Stomach (tissue), 19 donors: ENCODE measurements at places on chromosomes 2 and 18. TPM values are rescaled to one million over a fixed set of nuclear protein-coding genes. Genes with fewer than 3 reads are reported as not detected.

DNA sequence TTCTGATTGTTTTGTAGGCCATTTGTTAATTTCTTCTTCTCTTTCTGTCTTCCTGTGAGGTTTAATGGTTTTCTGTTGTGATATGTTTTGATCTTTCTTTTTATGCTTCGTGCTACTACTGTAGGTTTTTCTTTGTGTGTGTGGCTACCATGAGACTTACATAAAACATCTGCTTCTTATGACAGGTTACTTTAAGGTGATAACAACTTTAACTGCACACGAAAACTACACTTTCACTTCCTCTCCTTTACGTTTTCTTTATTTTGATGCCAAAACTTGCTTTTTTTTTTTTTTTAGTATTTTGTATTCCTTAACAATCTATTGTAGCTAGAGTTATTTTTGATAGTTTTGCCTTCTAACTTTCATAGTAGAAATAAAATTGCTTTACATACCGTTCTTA is 691.3 kb downstream of the TSN start:
- no peaks in the 10 kb centered on the region for H3K27me3 ChIP-seq
- H3K27ac ChIP-seq = no peak overlapping the region
- H3K4me3 ChIP-seq = no peak overlapping the region
- no peaks in the 10 kb centered on the region for H3K4me1 ChIP-seq
- no peak for DNase-seq

Gene CCDC150
- total RNA-seq = 7.1 TPM

Gene CPO
- not detected for total RNA-seq

DNA sequence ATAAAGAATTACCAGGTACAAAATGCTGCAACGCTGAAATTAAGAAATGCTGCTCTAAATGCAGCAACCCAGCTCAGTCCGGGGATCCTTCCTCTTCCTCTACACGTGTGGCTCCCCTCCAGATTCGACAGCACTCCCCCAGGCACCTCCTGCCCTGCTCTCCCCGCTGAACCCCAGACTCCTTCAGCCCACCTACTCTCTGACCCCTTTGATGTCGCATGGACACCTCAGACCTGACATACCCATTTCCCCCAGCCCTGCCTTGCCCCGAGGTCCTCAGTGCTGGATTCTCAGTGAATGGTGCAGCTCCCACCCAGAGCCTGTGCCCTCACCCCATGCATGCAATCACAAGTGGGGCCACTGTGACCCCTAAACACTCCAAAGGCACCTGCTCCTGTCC is 4.6 kb upstream of the ADRA2B start:
- H3K4me3 ChIP-seq = no peak overlapping the region
- H3K27me3 ChIP-seq = peaks cover 76% of the 10 kb centered on the region
- H3K27ac ChIP-seq = no peak overlapping the region
- peaks cover 18% of the 10 kb centered on the region for H3K4me1 ChIP-seq
- no peaks in the 10 kb centered on the region for H3K36me3 ChIP-seq
- DNase-seq = no peak

Gene CHRNG
- total RNA-seq = not detected

Gene SKOR2
- total RNA-seq = not detected

Gene ALPP
- total RNA-seq = not detected

- H3K27me3 ChIP-seq = no peaks in the 10 kb centered on the region
- no peaks in the 10 kb centered on the region for H3K36me3 ChIP-seq
- H3K4me1 ChIP-seq = no peaks in the 10 kb centered on the region
- DNase-seq = no peak
- H3K27ac ChIP-seq = no peak overlapping the region
Observed at GRCh38 chr2:105181282-105181681, 60.3 kb upstream of the GPR45 start.

Gene LRP2
- total RNA-seq = 0.92 TPM

DNA sequence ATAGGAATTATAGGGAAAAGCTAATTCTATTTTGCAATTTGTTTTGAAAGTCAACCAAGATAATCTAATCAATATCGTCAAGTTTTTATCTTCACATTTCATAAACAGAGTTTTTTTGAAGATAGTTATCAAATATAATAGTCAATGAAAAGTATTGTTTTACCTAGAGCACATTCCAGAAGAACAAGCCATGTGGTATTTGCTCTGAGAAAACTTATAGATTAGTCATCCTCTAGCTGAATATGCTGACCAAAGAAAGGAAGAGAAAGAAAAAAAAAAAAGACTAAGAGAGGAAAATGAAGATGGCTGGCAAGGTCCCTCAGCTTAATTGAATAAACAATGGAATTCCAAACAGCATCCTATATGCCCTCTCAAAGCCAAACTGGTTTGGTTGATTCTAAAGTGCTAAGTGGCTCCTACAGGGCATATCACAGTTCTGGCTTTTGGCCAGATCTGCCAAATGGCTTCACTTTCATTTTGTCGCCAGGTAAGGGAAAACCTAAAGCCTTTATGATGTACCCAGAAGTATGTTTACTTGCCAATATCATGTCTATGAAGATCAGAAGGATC is 132.6 kb downstream of the VWC2L start:
- H3K4me1 ChIP-seq = no peaks in the 10 kb centered on the region
- H3K36me3 ChIP-seq = no peaks in the 10 kb centered on the region
- no peak overlapping the region for H3K27ac ChIP-seq
- no peaks in the 10 kb centered on the region for H3K27me3 ChIP-seq
- no peak for DNase-seq

- H3K4me3 ChIP-seq = no peak overlapping the region
- H3K4me1 ChIP-seq = no peaks in the 10 kb centered on the region
- H3K36me3 ChIP-seq = no peaks in the 10 kb centered on the region
Observed at GRCh38 chr2:227006189-227006897, 157.7 kb downstream of the COL4A4 start.

DNA sequence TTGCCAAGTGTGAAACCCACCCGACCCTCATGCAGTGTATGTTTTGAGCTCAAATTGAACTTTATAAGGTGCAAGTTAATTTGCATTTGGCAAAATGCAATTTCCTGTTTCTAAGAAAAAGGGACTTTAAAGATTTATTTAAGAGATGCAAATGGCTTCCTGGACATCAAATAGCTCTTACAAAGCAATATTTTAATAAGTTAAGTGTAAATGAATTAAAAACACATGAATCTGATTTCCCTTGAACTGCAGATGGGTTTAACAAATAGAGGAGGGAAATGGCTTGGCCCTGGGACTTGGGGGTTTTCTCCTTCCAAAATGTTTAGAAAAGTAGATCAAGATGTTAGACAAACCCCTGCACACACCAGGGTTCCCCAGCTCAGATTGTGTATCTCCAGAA is 116.0 kb downstream of the EN1 start:
- H3K27ac ChIP-seq = no peak overlapping the region
- DNase-seq = no peak
- no peaks in the 10 kb centered on the region for H3K4me1 ChIP-seq
- no peak overlapping the region for H3K4me3 ChIP-seq

Gene EPHA4
- total RNA-seq = 1.2 TPM

DNA sequence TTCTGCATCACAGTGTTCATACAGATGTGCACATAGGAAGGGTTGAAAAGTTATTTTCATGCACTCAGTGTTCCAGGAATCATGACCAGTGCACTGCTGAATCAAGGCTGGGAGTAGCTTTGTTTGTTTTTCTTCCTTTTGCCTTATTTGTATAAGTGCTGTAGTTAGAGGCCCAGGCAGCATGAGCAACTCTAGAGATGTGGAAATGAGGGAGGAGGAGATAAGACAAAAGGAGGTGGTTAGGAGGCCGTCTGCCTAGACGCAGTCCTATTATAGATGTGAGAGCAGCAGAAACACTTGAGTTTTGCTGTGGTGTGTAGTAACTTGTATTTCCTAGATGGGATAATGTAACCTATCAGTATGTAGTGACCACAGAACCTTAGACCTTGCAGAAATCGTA is 264.3 kb upstream of the RASGRP3 start:
- DNase-seq = peak; percentile 61
- H3K27me3 ChIP-seq = no peaks in the 10 kb centered on the region
- peaks cover 17% of the 10 kb centered on the region for H3K4me1 ChIP-seq

Gene SLC66A2
- total RNA-seq = 23.2 TPM

DNA sequence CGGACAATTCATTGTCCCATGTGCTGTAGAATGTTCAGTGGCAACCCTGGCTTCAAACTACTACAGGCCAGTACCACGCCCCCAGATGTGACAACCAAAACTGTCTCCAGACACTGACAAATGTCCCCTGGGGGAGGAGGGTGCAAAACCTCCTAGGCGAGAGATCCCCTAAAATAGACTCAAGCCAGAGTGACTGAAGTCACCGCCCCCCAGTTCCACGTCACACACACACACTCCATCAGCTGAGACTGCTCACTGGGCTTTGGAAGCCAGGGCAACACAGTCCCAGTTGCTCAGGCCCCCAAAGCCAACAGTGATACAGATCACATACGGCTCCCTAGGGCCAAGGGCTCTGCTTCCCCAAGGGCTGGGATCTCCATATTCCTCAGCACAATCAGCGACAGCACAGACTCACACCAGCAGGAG is 19.1 kb downstream of the HDAC4 start:
- H3K27me3 ChIP-seq = no peaks in the 10 kb centered on the region
- H3K36me3 ChIP-seq = peaks cover 18% of the 10 kb centered on the region
- H3K4me3 ChIP-seq = no peak overlapping the region
- H3K4me1 ChIP-seq = peaks cover 20% of the 10 kb centered on the region
- peak; percentile 24 for DNase-seq

GRCh38 chr18:14093307-14093915 is 38.8 kb downstream of the ZNF519 start:
- DNase-seq = no peak
- H3K27ac ChIP-seq = no peak overlapping the region
- H3K27me3 ChIP-seq = no peaks in the 10 kb centered on the region

GRCh38 chr2:72539071-72539552 is 286.7 kb downstream of the EXOC6B start:
- no peak overlapping the region for H3K27ac ChIP-seq
- H3K27me3 ChIP-seq = no peaks in the 10 kb centered on the region
- H3K4me3 ChIP-seq = no peak overlapping the region
- no peaks in the 10 kb centered on the region for H3K36me3 ChIP-seq

Gene NEU4
- total RNA-seq = not detected

DNA sequence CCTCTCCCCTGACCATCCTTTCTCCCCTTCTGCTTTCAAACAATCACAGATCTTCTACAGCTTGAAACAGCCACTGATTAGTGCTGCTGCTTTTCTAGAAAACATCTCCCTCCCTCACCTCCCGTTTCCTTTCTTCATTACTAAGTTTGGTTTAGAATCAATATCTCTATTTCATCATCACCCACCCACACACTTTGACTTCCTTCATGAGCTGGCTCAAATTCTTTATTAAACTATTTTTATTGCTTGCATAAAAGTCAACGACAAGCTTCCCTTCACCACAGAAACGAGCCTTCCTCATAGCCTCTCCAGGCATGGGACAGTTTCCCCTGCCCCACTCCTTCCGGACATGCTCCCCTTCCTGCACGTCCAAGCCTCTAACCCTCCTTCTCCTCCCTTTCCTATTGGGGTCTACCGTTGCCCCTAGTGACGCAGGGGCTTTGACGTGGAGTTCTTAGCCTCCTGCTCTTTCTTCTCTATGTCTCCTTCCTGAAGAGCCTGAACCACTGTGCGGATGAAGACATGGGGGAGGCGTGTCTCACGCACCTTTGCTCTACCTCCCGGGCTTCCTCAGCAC is 172.0 kb downstream of the AFF3 start:
- no peaks in the 10 kb centered on the region for H3K4me1 ChIP-seq
- no peak for DNase-seq
- no peaks in the 10 kb centered on the region for H3K36me3 ChIP-seq

Gene DCDC2C
- total RNA-seq = not detected

Gene DIPK1C
- total RNA-seq = not detected

- no peak overlapping the region for H3K27ac ChIP-seq
- no peaks in the 10 kb centered on the region for H3K36me3 ChIP-seq
- DNase-seq = peak; percentile 18
- H3K4me1 ChIP-seq = peaks cover 48% of the 10 kb centered on the region
- H3K27me3 ChIP-seq = no peaks in the 10 kb centered on the region
Observed at GRCh38 chr2:39099870-39100728, 20.8 kb downstream of the SOS1 start.

- peaks cover 9% of the 10 kb centered on the region for H3K4me1 ChIP-seq
- no peaks in the 10 kb centered on the region for H3K27me3 ChIP-seq
- no peak overlapping the region for H3K4me3 ChIP-seq
- no peaks in the 10 kb centered on the region for H3K36me3 ChIP-seq
Observed at GRCh38 chr18:74468547-74469061, 11.5 kb upstream of the DIPK1C start.
